ENCODE measurements at places on chromosomes 1 and 21.

DNA sequence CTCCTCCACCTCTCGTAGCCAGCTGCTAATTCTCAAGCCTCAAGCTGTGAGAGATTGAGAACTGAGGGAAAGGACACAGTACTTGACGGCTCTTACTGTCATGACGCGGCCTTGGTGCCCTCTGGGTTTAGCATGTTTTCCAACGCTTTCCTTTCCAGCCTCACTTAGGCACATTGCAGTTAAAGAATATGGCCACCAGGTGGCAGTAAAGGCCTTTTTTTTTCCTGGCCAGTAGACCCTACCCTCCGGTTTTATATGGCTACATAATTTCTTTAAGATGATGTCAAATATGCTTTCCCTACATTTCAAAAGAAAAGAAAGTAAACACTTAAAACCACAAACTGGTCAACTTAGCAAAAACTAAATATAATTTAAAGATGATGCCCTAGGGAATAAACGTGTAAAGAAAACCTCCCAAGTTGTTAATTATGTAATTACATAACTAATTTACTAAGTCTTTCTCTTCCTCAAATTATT lies 56.8 kb upstream of the PRDX6 start:
- DNase-seq, result peak; percentile 78

DNA sequence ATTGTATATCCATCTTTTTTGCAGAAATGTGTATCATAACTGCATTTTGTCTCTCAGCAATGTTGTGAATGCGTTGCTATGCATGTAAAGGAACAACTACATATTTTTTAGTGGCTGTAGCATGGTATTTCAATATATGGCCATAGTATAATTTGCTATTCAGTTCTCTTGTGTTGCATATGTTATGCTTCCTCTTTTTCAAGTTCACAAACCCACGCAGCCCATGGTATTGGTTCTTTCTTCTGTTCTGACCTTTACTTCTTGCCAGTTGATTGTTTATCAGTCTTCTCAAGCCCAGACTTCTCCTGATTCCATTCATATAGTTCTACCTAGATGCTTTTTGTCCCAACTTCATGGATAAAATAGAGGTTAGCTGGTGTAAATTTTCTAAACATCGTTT lies 6.1 kb downstream of the SLC22A15 start:
- DNase-seq, result no peak

- DNase-seq, result no peak
These were observed 1.1 kb upstream of the NENF start for GRCh38 chr1:212431644-212432043.

GRCh38 chr1:6338695-6339094 lies 54.9 kb downstream of the ACOT7 start:
- no peak for DNase-seq

DNA sequence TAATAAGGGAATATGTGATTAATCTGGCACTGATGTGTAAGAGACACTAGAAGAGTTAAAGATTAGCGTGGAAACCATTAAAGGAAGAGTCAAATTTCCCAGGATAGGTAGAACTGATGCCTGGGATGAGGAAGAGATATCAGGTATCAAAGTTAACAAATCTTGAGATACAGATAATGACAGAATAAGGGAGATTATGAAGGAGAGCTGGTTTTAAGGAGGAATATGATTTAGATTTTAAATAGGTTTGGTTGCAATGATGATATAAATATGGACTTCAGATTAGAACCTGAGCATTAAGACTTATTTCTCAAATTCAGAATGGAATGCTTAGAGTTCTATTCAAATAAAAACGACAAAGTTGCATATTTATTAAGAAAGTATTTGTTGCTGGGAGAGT lies 26.2 kb downstream of the MAGI3 start:
- no peak for DNase-seq

GRCh38 chr1:92484472-92485380 lies 2.0 kb downstream of the GFI1 start:
- DNase-seq, result no peak

GRCh38 chr1:201216395-201217085 lies 25.9 kb downstream of the IGFN1 start:
- no peak for DNase-seq

- no peak for DNase-seq
These were observed 47.1 kb downstream of the TCP10L start for GRCh38 chr21:32538147-32538792.

- DNase-seq, result no peak
These were observed 183.9 kb downstream of the PTPRU start for GRCh38 chr1:29420202-29420601.

GRCh38 chr1:213008564-213008963 lies 7.1 kb downstream of the ANGEL2 start:
- no peak for DNase-seq

DNA sequence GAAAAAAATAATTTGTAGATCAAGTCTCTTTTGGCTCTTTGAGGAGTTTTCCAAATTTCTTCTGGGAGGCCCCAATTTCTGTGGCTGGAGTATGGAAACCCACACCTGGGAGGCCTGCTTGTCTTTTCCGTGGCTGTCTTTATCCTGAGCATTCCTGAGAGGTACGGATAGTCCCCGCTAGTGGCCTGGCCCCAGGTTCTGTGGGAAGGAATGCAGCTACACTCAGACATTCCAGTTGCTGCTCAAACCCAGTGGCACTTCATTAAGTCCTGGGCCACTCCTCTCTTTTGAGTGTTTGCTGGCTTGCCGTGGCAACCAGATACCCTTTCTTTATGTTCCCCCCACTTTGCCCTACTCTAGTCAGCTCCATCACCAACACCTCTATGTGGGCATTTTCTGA lies 310.4 kb downstream of the ASTN1 start:
- DNase-seq, result no peak

- DNase-seq, result no peak
These were observed 408 bp downstream of the LMO4 start for GRCh38 chr1:87329051-87329525.

GRCh38 chr1:76142771-76143540 lies 68.4 kb downstream of the ST6GALNAC3 start:
- no peak for DNase-seq

DNA sequence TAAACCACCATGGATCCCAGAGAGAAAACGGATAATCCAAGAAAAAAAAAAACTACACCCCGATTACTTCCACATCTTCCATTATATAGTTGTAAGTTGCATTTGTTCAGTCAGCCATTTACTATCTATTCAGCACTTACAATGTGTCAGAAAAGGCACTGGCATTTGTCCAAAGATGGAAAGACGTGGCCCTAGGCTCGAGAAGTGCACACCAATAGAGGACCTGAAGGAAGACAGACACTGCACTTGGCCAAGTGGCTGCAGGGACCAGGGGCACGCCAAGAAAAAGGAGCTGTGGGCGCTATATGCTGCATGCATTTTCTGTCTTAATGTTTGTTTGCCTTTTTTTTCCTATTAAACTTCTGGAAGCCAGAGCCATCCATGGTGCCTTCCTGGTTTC lies 45.2 kb upstream of the LYST start:
- no peak for DNase-seq

GRCh38 chr1:93740601-93741031 lies 59.0 kb upstream of the BCAR3 start:
- no peak for DNase-seq

DNA sequence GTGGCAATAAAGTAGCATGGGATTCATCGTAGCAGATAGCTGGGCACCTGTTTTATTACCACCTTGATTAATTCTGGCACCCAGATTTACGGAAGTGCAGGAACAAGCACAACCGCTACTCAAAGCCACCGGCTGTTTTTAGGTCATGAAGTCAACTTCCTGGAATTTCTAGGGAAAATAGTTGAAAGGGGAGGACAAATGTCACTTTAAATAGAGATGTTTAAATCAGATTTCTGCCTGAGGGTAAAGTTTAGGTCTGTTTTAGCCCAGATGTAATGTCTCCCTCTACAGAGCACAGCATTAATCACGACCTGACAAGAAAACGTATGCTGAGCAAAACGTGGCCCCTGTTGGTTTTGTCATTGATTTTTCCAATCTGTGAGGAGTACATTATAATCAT lies 8.0 kb downstream of the ADGRL2 start:
- DNase-seq, result no peak

DNA sequence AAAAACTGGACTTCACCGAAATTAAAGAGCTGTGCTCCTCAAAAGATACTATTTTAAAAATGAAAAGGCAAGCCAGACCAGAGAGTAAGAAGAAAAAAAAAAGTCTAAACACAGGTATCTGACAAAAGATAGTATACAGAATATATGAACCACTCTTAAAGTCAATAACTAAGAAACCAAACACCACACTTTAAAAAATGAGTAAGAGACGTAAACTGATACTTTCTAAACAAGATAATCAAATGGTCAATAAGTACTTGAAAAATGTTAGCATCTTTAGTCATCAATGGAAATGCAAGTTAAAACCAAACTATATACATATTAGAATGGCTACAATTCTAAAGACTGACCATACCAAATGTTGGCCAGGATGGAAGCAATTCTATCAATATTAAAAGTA lies 77.6 kb downstream of the EVI5 start:
- no peak for DNase-seq

DNA sequence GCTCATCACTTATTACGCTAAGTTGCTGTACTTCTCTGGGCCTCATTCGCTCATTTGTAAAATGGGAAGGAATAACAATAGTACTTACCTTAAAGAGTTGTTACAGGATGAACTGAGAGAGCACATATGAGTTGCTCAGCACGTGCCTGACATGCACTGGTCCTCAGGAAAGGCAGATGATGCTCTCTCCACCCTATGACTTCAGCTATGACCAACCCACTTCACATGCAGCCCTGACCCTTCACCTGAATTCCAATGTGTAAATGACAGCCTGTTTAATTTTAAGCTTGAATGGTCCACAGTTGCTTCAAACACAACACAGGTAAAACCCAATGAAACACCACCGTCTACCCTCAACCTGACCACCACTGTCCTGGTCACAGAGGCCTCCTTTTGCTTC lies 32.9 kb downstream of the GADD45A start:
- DNase-seq, result no peak

GRCh38 chr1:84995484-84996334 lies 1.2 kb downstream of the MCOLN2 start:
- DNase-seq, result no peak

GRCh38 chr1:52032785-52033131 lies 852 bp downstream of the KTI12 start:
- DNase-seq, result no peak

DNA sequence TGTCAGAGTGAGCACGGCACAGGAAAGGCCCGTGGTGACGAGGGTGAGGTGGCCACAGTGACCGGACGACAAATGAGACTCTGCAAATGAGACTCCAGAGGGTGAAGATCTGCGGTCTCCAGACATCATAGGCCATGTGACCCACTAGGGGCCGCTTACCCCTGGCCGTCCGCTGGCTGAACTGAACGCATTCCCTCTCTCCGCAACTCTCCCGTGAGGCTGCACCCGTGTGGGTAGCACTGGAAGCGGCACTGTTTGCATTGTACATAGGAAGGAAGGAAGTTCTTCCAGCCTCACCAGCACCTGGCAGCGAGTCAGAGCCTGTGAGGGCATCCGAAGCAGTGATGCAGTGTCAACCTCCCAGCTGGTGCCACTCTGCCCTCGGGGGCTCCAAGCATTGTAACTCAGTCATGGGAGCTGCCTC lies 23.6 kb upstream of the SPSB1 start:
- DNase-seq, result no peak

DNA sequence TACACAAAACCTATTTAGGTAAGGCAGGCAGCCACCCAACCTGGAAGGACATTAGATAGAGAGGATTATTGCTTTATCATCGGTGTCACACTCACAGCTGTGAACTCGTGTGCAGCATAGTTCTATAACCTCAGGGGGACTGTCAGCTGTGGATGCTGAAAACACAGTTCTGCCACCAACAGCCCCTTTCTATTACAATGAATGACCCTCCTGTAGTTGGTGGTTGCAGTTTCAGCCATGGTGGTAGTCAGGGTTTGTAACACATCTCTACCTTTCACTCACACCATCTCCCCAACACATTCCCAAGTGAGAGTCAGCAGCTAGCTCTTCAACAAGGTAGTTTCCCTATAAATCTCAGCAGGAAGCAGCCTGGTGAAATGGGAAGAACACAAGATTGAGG lies 136.8 kb downstream of the ZC3H11B start:
- no peak for DNase-seq

DNA sequence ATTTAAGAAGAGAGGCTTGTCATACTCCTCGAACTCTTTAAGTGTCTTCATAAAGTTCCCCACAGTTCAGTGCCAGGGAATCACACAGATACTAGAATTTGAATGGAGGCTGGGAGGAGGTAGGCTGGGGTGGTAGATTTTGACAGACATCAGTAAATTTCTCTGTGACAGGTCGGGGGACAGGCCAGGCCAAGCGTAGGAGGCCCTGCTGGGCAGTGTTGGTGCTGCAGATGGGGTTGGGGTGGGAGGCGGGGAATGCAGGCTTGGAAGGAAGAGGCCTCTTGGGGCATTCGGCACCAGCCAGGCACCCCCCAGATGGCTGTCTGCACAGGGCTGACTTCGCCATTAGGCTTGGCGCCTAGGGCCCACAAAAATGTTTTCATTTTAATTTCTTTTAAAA lies 84.0 kb downstream of the MAN1C1 start:
- DNase-seq, result no peak

DNA sequence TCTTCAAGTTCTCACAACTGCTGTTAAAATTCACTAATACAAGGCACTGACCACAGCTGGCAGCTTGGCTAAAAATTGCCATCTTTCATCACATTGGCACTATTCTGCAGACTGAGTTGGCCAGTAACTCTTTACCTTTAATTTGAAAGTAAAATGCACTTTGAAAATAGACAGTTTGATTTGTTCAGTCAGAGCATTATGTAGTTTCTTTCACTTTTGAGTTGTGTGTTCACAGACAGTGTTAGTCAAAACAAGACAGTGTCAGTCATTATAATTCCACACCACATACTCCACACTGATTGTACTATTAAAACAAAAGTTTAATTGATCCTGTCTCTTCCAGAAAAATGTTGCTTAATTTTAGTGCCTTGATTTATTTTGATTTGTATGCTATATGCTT lies 160.7 kb downstream of the SDCCAG8 start:
- no peak for DNase-seq

DNA sequence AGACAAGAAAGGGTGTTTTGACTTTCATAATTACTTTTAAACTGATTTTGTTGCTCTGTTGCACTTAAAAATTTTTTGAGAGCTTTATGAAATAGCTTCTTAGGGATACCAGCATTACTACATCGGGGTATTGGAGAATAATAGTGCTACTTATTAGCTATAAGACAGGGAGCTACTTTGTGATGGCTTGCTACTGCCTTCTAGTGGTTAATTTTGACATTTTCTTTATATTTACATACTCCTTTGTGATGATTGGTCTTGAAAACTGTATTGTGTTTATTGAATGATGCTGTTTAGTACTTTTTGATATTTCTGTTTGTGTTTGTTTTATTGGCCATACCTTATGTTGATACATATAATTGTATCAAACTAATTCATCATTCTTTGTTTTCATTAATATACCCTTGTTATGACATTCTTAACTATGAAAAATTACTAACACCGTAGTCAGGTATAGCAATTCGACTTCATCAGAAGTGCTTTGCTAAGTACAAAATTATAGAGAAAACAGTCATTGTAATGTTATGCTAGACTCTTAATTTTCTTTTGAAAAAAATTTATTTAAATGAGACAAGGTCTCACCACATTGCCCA lies 85.5 kb downstream of the CLIC4 start:
- peak; percentile 85 for DNase-seq
